Stimulated activated CD8-positive, alpha-beta memory T cell treated with anti-CD3 and anti-CD28 coated beads, Interleukin-7, amount 100 ng/mL, for 1 hour (primary cell): ENCODE measurements at places on chromosomes 2 and 18.

GRCh38 chr2:42404676-42405075 is 43.7 kb upstream of the COX7A2L start:
- DNase-seq, result no peak

DNA sequence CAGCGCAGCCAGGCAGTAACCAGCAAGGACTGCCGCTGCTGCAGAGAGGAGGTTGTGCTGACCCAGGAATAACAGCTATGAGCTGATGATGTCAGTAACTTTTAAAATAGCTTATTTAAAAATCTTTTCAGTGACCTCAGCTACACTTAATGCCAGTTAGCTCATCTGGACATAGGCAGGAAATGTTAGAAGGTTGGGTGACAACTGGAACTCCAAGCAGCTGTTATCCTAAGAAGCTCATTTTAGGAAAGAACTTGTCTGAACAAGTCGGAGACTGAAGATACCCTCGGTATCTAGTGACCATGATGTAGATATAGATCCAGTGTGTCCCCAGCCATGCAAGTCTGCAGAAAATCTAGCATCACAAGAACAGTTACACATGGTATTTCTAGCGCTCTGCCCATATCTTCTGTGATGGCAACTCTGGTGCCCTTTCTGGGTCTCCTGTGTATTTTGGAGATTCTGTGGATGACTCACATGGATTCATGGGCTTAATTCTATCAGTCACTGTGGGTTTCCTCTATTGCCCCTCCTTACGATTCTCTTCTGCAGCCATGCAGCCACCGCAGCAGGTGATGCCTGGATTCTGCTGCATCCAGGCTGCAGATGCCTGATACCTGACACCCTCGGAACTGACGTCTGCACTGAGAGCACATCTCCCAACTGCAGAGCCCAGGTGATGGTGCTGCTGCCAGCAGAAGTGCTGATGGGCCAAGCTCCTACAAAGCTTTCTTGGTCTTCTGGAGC is 19.8 kb upstream of the PLEK start:
- DNase-seq, result no peak

GRCh38 chr2:159811232-159811631 is 13.2 kb upstream of the CD302 start:
- DNase-seq, result no peak

DNA sequence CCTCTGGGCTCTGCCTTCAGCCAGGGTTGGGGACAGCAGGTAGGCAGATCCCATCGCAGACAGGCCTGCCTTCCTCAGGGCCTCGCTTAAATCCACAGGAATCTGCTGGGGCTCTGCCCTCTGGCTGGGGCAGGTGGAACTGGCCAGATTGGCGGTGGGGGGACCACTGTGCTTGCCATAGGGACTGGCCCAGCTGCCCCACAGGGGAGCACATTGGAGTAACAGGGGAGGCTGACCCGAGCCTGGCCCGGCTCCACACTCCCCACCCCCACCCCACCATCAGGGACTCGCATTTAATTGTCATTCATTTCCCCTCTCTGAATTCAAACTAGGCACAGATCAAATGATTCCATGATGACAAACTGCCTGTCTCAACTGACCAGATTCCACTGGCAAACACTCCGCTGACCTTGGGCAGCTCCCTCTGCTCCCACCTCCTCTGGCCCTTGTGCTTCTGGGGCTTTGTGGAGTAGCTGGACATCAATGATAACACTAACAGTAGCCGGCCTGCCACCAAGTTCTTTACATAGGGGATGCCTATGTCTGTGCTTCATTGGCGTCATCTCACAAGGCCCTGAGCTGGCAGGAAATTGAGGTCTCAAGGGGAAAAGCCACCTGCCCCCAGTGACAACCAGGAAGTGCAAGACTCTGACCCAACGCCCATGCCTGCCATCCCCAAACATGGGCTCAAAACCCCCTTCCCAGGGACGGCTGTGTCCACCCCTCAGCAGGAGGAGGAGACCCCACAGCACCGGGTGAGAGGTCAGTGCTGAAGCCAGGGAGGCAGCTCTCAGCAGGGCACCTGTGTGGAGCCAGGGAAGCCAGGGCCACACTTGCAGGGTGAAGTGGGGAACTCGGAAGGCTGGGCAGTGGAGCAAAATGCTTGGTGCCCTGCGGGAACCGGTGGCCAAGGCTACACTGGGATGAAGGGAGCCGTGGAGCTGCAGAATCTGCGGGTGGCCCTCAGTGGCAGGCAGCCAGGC is 2.1 kb upstream of the B3GNT7 start:
- peak; percentile 30 for DNase-seq

DNA sequence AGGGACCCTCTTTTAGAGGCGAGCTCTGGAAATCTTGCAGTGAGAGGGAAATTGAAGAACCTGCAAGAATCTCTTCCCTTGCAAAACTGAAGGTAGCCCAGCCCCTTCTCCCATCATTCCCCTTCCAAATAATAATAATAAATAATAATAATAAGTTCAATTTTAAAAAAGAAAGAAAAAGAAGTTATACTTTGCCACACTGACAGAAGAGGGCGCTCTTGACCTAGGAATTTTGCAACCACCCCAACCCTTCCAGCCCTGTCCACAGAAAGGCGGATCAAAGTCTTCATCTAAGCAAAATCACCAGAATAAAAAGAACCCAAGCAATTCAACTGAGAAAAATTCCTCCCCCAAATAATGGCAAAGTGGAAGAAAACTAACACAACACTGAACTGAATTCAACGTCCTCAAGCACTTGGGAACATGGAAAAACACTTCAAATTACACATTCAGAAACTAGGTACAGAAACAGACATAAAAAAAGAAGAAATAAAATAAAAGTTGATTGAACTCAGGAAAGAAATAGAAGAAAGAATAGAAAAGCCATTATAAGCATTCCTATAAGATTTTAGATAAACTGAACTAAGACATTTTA is 98.9 kb upstream of the GLS start:
- DNase-seq, result no peak

GRCh38 chr18:70207181-70207580 is 1.7 kb upstream of the RTTN start:
- no peak for DNase-seq

- no peak for DNase-seq
These were observed 648 bp upstream of the LYPD6B start for GRCh38 chr2:149037851-149038250.

DNA sequence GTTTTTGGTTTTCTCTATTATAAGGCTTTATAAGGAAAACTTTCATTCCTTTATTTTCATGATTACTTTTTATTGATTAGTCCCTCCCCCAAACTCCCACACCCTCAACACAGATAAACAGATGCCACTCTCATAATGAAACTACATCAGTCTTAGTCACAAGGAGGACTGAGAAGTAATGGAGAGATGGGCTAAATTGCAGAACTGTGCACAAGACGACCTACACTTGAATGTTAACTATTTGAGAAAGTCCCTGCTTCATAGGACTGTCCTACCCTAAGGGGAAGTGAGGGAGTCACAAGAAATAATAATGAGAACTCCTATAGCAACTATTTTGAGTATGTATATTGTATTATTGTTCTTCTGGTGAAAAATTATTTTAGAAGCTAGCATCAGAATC is 360.8 kb downstream of the RBM43 start:
- no peak for DNase-seq

- DNase-seq, result no peak
These were observed 39.1 kb upstream of the CWC22 start for GRCh38 chr2:180046202-180046601.

GRCh38 chr2:101912545-101912944 is 79.2 kb upstream of the IL1R2 start:
- no peak for DNase-seq

GRCh38 chr2:201580486-201580885 is 62.8 kb downstream of the TMEM237 start:
- DNase-seq, result no peak

- no peak for DNase-seq
These were observed 199.1 kb upstream of the NXPH2 start for GRCh38 chr2:138979131-138979785.

DNA sequence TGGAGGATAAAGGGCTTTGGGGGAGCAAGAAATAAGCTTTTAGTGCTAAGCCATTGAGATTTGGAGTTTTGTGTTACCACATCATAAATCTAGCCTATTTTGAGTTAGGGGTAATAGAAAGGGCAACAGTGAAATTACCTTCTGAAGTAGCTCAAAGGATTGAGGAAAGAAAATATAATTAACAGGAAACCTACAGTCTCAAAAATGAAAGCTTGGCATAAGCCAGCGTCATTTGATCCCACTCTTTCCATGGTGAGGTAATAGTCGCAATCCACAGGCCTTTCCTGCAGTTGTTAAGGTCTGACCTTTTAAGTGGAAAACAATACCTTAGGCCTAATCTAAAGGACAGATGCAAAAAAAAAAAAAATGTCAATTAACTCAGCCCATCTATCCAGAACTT is 182.7 kb downstream of the UXS1 start:
- DNase-seq, result no peak

- no peak for DNase-seq
These were observed 23.3 kb downstream of the MARCHF7 start for GRCh38 chr2:159735648-159736047.

GRCh38 chr2:178530625-178531142 is 50.4 kb downstream of the PLEKHA3 start:
- no peak for DNase-seq

DNA sequence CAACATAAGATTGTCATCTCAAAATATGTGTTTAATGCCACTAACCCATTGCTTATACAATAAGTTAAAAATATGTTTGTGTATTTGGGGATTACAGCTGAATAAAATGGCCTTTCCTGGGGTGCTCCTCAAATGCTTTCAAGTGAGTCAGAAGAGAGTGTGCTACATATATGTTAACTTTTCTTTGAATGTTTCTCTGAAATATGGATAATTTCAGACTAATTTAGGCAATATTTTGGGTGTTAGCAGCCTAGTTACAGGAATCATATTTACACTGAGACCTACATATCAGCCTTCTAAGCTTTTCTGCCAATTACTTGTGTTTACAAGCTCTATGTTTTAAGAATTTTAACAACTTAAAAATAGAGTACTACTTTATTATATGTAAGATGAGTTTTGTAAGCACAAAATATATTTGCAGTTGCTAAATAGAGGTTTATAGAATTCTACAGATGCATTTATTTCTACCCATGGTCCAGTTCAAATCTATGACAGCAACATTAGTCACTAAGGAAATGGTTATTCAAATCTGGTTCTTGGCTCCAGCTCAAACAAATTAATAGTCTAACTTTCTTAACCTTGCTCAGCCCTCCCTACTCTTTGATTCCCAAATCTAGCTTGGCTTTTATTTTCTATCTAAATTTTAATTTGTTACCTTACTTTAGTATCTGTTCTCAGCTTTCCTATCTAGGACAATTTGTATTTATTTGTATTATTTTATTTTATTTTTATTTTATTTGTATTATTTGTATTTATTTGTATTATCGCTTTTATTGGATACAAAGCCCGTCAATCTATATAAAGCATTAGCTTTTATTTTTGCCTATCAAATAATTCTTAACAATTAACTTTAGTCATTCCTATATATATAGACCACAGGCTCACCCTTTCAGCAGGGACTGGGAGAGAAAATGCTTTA is 48.9 kb downstream of the FSIP2 start:
- no peak for DNase-seq

- DNase-seq, result no peak
These were observed 263.8 kb downstream of the SETBP1 start for GRCh38 chr18:44944461-44944860.

- DNase-seq, result no peak
These were observed 19.4 kb upstream of the ATP6V1B1 start for GRCh38 chr2:70916291-70916690.

GRCh38 chr2:70709275-70710037 is 58.5 kb downstream of the ADD2 start:
- no peak for DNase-seq

GRCh38 chr18:43744960-43745745 is 467.9 kb upstream of the SYT4 start:
- no peak for DNase-seq

GRCh38 chr18:13625355-13625754 is 101.0 kb downstream of the FAM210A start:
- DNase-seq, result no peak

- DNase-seq, result no peak
These were observed 31.1 kb downstream of the ACSL3 start for GRCh38 chr2:222891890-222892289.

DNA sequence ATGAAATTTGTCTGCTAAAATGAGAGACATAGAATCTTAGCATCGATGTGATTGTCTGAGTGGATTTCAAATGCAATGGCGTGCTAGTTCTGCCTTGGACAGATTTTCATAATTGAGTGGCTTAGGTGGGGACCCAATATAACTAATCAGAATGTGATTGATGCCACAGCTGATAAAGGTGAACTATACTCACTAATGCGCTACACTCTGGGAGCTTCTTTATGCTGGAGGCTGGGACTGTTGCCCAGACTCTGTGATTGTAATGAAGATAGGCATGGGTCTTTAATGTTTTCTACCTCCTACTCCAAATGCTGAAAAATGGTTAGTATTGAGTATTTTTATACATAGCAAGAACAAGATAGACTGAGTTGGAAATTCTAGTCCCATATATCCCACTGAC is 339.5 kb upstream of the SLC39A10 start:
- DNase-seq, result no peak
